ELR (cell line): ENCODE measurements at places on chromosomes 12 and 14.

- peak; percentile 41 for DNase-seq
These were observed 92.5 kb upstream of the NAP1L1 start for GRCh38 chr12:76176940-76177339.

DNA sequence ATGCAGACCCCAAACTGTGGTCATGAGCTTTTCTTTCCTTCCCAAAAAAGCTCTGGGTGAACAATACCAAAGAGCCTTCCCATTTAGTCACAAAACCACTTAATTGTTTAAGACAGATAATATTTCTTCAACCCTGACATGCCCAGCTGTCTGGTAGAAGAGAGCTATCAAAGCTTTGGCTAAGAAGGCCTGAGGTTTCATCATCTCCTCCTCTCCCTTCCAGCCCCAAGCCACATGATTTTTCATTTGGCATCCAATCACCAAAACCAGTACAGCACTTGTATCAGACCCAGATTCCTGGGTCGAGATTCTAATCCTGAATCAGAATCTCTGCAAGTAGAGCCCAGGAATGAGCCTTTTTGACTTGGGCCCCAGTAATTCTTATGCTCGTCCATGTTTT lies 199.6 kb upstream of the TMEM260 start:
- no peak for DNase-seq

DNA sequence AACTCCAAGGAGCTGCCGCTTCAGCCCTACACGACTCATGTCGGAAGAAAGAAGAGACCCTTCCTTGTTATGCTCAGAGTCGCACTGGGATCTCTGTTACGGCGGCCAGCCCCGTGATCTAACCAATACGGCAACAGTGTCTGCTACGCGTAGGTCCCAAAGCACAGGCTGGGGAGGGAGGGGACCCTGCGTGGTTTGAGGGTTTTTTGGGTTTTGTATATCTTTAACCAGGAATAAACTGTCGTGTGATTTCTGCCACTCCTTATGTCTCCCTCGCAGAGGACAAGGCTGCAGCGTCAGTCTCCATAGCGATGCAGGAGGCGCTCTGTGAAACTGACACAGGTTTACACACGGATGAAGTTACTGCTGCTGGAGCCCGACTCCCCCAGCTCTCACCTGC lies 60.0 kb upstream of the DIO3 start:
- no peak for DNase-seq

DNA sequence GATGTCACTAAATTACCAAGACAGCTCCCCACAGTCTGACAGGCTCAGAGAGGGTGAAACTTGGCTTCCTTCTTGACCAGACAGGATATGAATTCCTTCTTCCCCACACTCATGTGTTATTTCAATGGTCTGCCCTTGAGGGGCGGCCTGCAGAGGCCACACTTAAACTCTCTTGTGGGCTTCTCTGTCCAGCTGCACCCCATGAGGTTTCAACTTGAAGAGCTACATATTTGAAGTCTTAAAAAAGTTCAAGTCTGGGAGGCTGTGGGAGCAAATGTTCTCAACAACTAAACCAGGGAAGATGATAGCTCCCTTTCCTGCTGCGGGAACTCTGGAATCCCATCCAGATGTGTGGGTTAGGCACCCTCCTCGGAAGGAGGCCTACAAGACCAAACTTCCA lies 98.3 kb downstream of the TTC7B start:
- no peak for DNase-seq

- no peak for DNase-seq
These were observed 49.5 kb upstream of the PIWIL1 start for GRCh38 chr12:130288206-130288605.

GRCh38 chr14:37056473-37056872 lies 115.9 kb downstream of the SLC25A21 start:
- DNase-seq, result peak; percentile 32

- no peak for DNase-seq
These were observed 68.2 kb downstream of the USP15 start for GRCh38 chr12:62328296-62328921.

GRCh38 chr14:49049711-49050110 lies 536.5 kb downstream of the RPS29 start:
- no peak for DNase-seq

- DNase-seq, result no peak
These were observed 456.9 kb downstream of the BCAT1 start for GRCh38 chr12:24491968-24492367.

GRCh38 chr12:121167232-121167820 lies 34.6 kb downstream of the P2RX7 start:
- DNase-seq, result no peak

DNA sequence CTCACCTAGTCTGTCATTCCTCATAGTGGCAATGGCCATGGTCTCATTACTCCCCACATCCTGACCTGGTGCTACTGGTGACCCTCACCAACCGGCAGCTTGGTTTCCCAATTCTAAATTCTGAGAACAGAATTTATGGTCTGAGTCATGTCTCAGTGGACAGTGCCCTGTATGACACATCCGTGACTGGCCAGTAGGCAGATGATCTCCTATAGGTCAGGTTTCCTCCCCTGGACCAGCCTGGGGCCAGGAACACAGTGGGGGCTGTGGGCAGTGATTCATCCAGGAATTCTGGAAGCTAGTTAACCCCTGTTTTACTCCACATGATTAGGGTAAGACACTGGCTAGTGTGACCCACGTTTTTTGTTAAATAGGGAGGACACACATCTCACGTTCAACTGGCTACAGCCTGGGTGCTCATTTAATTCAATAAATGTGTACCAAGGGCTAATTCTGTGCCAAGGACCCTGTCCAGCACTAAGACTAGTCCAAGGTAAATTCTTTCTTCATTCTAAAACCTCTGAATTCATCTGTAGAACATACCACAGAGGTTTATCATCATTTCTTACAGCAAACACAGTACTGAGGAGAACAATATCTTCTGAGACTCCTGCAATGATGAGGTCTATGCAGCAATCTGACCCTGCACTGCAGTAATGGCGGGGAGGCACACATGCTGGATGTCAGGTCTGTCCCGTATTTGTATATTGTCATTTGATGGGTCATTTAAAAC lies 249.6 kb upstream of the TBX3 start:
- DNase-seq, result peak; percentile 99

- DNase-seq, result no peak
These were observed 1994.9 kb upstream of the FLRT2 start for GRCh38 chr14:83534995-83535394.

DNA sequence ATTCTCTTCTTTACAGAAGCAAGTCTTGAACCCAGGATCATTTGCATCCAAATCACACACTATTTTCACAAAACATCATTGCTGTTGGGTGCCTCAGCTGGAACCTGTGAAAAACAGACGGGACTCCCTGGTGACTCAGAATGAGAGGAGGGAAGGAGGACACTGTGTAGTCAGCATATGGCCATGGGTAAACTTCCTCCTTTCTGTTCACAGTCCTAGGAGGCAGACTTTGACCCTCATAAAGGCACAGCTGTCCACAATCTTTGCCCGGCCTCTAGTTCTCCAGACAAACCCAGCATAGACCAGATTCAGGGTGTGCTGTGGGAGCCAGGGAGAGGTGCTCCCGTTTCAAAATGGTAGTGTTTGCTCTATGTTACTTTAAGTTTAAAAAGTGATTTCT lies 62.0 kb downstream of the DYRK2 start:
- peak; percentile 75 for DNase-seq

- DNase-seq, result no peak
These were observed 37.6 kb upstream of the APPL2 start for GRCh38 chr12:105273601-105274000.

GRCh38 chr12:58570411-58570810 lies 349.9 kb downstream of the LRIG3 start:
- DNase-seq, result no peak

DNA sequence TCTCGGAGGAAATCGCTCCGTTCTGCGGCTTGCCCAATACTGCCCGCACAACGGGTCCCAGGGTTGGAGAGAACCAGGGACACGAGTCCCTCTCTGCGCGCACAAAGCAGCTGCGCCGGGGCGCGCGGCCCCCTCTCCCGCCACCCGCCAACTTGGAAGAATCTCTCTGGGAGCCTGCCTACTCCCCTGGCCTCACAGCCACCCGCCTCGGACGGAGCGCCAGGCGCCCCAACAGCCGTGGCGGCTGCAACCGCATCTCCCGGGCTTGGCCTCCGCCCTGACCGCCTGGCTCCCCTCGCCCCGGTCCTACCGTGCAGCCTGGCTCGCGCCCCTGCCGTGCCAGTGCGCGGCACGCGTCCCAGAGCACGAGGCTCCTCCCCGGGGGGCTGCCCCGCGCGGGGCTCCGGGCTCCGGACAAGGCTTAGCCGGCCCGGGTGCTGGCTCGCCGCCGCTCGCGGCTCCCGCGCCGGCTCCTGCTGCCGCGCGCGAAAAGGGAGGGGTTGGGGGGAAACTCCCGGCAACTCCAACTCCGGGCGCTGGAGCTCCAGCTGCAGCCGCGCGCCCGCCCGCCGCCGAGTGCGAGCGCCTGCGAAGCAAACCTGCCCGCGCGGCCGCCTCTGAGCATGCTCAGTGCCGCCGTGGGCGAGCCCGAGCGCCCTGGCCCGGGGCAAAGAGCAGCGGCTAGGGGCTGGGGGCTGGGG lies at the start of gene STXBP6:
TSS of gene STXBP6 (minus strand) at position 580 of the 701 bp plus-strand sequence. CDS start 75,329 bp downstream, outside the sequence.
- peak; percentile 45 for DNase-seq

DNA sequence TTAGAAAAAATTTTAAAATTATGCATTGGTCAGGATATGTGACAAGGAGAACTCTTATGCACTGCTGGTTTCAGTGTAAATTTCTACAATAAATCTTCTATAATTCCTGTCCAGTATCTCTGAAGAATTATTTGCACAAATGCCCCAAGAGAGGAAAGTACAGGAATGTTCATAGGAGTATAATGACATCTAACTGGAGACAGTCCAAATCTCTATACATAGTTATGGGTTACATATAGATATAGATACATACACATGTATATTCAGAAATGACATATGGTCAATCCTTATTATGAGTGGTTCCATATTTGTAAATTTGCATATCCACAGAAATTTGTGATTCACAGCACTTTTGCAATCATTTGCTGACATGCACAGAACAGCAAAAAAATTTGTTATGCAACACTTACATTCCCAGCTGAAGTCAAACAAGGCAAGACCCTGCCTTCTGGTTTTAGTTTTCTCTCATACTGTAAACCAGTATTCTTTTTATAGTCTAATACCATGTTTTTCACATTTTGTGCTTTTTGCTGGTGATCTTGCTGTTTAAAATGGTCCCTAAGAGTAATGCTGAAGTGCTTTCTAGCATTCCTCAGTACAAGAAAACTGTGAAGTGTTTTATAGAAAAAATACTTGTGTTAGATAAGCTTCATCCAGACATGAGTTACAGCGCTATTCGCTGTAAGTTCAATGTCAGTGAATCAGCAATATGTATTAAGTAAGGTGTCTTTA lies 103.8 kb downstream of the SLC16A7 start:
- peak; percentile 64 for DNase-seq

DNA sequence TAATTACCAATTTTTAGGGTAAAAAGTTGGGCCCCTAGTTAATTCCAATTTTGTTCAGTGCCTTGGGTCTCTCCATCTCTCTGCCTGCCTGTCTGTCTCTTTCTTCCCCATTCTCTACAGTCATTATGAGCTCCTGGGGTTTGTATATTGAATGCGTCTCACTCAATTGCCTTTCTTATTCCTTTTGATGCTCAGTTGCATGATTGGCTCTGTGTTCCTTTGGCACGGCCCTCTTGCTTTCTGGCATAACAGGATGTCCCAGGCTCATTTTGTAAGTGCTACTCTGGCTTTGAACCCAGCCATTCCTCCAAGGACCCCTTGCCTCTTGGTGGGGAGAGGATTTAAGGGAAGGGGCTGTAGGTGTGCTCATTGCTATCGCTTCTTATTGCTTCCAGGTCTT lies 35.6 kb downstream of the ZNF664 start:
- no peak for DNase-seq

GRCh38 chr12:57106021-57106708 lies 5.0 kb downstream of the STAT6 start:
- DNase-seq, result no peak

- DNase-seq, result peak; percentile 64
These were observed at the start of gene BCL7A for GRCh38 chr12:122021822-122022392. Gene BCL7A (plus strand): TSS chr12:122021884. CDS start chr12:122022092, 208 bp downstream.
